Mesothelial cell of epicardium (in vitro differentiated cells): ENCODE measurements at places on chromosomes 5 and 9.

DNA sequence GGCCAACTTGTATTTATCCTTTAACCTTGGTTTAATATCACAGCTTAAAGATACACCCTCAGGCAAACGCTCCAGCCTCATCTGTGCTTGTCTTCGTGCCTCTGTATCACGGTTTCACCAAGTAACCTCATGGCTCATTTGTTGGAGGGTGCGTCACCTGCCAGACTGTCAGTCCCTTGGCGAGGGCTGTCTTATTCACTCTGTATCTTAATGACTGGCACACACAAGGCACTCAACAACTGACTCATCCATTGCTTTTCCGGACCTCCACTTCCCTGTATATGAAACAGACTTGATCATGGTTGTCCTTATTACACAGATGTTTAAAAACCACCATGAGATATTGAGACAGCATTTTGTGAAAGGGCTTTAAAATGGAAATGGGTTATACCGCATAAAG, 28.0 kb downstream of the LCP2 start:
- DNase-seq: no peak

GRCh38 chr9:35981699-35982098, 23.7 kb upstream of the OR2S2 start:
- no peak for DNase-seq

DNA sequence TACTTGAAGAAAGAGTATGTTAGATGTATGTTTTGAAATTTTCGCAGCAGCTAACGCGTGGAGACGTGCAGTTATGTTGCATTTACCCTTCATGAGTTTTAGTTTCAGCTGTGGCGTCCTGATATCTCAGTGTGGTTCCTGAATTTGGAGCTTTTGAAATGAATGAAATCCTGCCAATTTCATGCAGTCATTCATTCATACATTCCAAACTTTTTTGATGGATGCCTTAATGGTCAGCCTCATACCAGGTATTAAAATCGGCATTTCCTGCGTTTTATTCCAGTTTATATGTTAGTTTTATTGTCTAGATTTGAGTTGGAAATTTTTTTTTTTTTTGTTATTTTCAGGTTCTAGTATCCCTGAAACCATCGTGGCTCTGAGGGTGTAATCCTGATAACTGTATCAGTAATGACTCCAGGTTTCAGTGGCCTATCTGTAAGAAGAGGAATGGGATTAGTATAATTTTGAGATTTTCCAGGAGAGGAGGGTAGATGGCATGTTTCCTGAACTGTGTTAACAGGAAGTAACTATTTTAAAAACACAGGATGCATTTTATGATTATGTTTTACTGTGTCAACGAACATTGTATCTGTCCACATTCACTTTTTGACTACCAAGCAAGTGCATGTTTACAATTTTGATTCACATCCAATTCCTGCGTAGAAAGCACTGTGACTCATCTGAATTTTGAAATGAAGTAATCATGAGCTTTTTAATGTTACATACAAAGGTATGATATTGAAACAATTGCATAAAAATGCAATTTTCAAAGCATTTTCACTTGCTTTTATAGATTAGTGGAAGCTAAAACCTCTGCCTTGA, 1.0 kb downstream of the FOCAD start:
- no peak for DNase-seq

- no peak for DNase-seq
These were observed 59.1 kb downstream of the C9orf152 start for GRCh38 chr9:110148891-110149290.

DNA sequence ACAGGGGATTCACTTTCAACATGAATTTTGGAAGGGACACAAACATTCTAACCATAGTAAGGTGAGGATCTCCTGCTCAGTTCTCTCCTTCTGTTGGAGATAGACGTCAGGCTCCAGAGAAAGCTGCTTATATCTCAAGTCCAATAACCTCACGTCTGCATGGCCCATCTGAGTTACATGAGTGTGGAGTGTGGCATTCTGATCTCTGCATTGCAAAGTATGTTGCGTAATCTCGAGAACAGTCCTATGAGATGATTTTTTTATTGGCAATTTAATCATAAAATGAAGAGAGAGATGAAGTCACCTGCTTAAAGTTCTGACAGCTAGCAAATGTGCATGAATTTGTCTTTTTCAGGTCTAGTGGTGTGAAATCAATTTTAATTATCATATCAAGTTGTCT, 118.8 kb downstream of the SLC12A2 start:
- no peak for DNase-seq

GRCh38 chr5:98170994-98171393, 602.5 kb upstream of the RGMB start:
- DNase-seq: no peak

DNA sequence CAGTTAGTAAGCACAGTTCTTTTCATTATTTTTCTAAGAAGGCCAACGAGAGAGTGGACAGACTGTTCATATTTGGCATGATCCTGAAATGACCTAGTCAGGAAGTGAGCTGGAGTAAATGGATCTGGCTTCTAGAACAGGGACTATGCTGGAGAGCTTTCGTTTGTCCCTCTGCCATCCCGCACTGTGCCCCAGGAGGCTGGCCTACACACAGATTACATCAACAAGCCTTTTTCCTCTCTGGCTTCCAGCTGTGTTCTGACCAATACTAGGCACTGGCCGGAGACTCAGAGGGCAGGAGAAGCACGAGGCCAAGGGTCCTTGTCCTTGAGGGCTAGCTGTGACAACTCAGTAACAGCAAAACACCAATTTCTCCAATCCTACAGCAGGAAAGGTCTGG, 127.8 kb downstream of the MED27 start:
- DNase-seq: no peak

DNA sequence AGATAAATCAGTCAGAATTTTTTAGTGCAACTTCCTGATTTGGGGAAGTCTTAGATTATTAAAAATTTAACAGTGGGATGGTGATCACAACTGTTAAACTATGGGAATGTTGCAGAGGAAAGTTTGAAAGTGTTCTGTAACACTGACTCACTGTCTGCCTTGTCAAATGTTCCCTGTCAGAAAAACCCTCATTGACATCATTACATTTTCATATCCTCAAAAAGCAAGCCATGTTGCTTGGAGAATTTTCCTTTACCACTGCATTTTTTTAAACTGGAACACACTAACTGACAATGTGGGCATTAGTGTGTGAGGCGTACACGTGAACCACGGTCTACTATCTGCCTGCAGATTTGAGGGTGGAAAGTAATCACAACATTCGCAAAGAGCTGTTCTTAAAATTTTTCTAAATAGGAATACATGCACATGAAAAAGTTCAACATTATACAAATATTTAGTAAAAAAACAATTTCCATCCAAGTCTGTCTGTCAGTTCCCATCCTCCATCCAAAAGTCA, 28.6 kb upstream of the IL7R start:
- DNase-seq: no peak

GRCh38 chr9:114271556-114272510, 51.1 kb upstream of the ORM1 start:
- no peak for DNase-seq

GRCh38 chr5:126368239-126368812, 54.9 kb upstream of the GRAMD2B start:
- no peak for DNase-seq

DNA sequence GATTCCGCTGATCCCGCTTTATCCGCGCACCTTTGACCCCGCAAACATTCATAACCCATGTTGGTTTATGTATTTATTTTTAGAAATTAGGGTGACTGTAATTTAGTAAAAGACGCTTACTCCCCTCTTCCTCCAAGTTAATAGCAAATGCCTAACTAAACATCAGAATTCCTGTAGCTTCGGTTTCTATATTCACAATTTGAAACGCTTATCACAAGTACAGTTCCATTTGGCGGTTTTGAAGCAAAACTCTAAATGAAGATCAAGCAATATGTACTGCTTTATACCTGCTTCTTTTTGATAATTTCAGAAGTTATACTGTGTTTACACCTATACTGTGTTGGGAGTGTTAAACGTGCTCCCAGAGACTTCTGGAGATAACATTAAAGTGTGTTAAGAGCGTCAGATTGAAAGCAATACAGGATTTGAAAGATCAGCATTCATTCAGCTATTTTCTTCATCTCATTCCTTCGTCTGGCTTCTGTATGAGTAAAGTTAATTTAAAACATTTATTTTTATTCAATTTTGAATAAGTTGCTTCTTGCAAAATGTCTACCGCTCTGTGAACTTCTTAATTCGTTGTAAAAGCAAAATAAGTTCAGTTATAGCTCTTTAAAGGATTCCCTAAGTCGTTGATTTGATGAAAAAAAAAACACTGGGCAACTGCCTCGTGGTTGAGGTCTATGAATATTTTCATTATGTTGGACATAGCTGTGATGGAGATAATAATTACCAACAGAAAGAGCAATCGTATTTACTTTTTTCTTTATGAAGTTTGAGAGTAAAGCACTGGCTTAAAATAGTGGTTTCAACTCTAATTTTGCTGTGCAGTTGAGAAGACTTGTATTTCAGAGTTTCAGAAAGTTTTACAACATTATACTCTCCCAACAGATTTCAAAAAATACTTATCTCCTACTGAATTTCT, 2.5 kb downstream of the PRDM6 start:
- DNase-seq: no peak
